ENCODE measurements at places on chromosomes 5 and 9.

DNA sequence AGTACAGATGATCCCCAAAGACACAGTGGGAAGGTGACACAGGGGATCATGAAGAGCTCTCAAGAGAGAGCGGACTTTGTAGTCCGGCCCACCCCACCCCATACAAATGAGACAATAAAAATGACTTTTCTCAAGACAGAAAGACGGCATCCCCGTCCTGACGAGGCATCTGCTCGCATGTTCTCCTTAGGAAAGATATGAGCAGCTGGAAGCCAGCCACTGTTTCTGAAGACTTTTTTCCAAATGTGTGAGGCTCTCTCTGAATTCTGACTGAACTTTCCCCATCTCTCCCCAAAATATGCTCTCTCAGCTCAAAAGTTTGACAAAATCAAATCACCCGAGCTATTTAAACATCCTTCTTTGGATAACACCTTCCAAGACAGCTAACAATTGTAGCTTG, 105.2 kb downstream of the RFK start:
- DNase-seq, result no peak

DNA sequence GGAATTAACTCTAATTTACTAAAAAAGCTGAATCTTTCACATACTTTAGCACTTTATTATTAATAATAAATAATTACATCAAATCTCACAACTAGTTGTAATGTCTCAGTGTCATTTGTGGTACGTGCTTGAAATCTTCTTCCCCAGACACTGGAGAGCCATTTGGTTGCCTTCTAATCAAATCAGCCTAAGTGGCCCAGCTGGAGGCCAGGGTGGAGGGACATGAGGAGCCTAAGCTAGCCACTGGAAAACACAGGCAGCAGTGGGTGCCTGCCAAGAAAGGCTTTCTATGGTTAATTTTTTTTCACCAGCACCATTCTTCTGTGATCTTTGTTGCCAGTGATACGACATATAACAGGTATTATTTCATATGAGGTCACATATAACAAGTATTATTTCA, 117.0 kb downstream of the ERCC6L2 start:
- no peak for DNase-seq

DNA sequence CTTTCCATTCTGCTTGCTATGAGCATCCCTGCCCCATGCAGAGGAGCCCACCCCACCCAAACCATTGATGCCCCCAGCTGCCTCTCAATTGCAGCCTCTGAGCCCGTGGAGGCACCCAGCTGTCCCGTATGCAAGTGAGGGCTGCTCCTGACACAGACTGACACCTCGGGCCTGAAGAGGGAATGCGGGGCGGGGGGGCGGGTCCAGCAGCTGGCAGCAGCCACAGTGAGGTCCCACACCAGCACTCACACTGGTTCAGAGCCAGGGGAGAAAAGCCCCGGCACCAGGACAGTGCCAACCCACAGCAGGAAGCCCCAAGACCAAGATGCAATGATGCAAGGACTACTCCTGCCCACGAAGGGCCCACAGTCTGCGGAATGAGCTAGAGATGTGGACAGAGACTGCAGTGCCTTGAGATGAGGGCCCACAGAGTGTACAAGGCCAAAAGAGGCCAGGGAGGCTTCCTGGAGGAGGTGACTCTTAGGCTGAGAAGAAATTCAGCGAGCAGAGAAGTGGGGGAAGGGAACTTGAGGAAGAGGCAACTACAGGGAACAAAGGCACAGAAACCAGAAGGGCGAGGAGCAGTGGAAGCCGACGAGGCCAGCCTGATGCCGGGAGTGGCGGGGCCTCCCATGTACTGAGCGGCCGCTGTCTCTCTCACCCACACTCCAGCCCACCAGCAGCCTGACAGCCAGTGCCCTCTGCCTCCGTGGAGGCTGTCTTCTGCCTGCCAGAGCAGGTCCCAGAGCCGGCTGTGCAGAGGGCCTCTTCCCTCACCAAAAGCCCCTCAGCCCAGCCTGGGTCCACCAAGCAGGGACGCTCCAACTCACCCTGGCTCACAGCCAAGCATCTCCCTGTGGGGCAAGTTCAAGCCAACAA, 9.2 kb downstream of the EEIG1 start:
- DNase-seq, result no peak

GRCh38 chr5:36691226-36691625, 84.8 kb downstream of the SLC1A3 start:
- DNase-seq, result no peak

- no peak for DNase-seq
Measured at GRCh38 chr5:135053278-135053677, 19.2 kb upstream of the PITX1 start.

DNA sequence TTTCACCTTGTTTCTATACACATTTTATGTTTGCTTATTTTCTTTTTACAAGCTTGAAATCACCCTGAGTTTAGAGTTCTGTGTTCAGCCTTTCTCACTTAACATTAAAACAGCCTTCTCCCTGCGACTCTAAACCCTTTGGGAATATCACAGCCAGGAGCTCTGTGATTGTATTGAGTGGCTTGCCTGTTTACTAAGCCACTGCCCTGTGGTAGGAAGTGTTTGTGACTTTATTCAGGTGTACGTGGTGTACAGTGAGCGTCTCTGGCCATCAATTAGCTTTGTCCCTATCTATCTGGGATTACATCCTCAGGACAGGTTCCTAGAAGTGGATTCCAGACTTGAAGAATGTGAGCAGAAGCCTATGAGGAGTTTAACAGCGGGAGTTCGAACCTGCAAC, 11.0 kb upstream of the NEURL1B start:
- DNase-seq, result no peak

- no peak for DNase-seq
Measured at GRCh38 chr9:128072144-128073021, 4.4 kb downstream of the SLC25A25 start.

DNA sequence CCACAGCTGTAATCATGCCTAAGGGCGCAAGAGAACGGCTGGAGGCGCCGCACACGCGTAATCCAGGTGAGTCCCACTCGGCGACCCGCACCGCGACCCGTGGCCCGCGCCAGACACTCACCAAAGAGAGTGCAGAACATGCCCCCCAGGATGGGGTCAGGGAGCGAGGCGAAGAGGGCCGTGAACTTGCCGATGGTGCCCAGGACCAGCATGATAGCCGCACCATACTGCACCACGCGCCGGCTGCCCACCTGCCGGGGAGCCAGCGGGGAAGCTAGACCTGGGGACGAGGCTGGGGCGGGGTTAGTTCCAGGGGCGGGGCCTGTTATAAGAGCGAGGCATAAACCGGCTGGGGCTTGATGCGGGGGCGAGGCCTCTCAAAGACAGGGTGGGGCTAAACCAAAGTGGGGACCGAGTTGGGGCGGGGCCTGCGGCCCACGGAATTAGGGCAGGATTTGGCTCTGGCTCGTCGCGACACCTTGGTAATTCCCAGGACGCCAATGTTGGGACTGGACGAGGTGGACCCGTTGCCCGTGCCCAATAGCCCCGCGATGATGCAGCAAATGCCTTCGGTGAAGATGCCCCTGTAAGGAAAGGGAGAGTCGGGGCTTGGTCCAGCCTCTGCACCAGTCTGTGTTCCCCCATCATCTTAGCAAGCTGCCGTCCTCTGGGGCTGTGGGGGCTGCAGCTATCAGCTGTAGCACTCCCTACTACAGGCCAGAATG, 4.8 kb downstream of the SLC23A1 start:
- no peak for DNase-seq

- no peak for DNase-seq
Measured at GRCh38 chr9:112382501-112383364, 2.8 kb downstream of the HSDL2 start.

GRCh38 chr5:37165761-37166160, 83.4 kb downstream of the CPLANE1 start:
- no peak for DNase-seq

- no peak for DNase-seq
Measured at GRCh38 chr9:100577776-100578448, at the start of gene CAVIN4. Gene CAVIN4, plus strand, starts transcription at chr9:100578079. Its CDS starts 65 bp downstream, at chr9:100578144.

- no peak for DNase-seq
Measured at GRCh38 chr9:89739511-89739910, 134.7 kb downstream of the GADD45G start.

DNA sequence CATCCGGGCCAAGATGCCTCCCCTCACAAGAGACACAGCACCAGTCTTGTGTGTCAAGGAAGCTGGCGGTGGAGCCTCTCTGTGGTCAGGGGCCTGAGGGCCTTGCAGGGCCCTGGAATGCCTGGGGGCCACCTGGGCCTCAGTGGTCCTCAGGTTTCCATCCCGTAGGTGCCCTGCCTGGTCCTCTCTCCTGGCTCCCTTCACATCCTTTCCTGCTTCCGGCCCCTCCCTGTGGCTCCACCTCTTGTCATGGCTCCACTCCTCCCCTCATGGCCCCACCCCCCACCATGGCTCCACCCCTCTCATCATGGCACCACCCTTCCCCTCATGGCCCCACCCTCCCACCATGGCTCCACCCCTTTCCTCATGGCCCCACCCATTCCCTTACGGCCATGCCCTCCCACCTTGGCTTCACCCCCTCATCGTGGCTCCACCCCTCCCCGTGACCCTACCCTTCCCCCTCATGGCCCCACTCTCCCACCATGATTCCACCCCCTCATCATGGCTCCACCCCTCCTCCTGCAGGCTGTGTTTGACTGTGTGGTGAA, 175.8 kb downstream of the CACNA1B start:
- no peak for DNase-seq

DNA sequence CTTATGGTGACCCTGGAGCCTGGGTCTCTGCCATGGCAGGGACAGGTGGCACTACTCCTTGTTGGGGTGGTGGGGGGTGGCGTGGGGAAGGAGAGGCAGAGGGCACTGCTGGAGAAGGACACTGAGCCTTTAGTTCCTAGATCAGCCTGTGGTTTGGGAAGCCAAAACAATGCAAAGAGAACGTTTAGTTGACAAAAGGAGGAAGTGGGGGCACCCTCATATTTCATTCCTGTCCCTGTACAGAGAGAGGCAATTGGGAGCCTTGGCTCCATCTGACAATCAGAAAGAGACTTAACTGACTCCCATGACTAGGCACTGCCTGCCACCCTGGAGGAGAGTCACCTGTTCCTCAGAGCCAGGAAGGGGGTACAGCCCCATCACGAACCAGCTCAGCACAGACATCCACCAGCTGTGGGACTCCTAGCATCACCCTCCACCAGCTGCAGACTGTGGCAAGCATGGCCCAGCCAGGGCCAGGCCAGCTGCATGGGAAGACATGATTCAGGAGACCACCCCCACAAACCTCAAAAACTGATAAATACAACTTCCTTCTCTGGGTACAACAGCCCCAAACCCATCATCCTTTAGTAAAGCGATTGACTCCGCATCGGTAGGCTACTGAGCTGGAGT, 257.5 kb downstream of the HSPA4 start:
- no peak for DNase-seq

DNA sequence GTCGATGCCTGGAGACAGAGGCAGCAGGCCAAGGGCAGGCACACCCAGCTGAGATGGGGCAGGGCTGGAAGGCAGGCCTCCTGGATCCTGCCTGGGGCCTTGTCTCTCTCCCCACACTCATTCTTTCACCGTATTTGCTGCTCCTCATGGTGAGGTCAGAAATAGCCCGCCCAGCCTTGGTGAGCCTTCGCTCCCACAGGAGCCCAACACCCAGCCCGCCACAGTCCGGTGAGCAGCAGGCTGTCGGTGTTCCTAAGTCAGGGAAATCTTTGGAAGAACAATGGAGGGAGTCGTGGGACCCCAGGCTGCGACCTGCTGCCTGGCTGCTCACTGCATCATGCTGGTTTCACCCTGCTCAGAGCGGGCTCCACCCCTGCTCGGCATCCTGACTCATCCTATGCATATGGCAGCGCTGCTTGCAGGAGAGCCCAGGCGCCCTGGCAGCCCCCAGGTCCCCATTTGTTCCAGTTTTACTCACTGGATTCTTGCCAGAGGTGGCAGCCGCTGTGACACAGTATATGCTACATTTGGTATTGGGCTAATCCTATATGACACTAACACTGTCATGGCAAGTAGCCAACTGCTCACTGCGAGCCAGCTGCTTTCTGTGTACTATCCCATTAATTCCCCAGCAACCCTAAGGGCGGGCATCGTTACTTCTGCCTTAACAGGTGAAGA, 53.2 kb upstream of the NCS1 start:
- DNase-seq, result no peak

- DNase-seq, result no peak
Measured at GRCh38 chr9:96136992-96137670, 164.8 kb downstream of the HSD17B3 start.

GRCh38 chr5:134659922-134660321, 11.3 kb downstream of the SEC24A start:
- no peak for DNase-seq
